ENCODE measurements at places on chromosomes 11 and 22.

GRCh38 chr11:96366024-96366423 is 23.0 kb upstream of the MAML2 start:
- DNase-seq, result no peak

DNA sequence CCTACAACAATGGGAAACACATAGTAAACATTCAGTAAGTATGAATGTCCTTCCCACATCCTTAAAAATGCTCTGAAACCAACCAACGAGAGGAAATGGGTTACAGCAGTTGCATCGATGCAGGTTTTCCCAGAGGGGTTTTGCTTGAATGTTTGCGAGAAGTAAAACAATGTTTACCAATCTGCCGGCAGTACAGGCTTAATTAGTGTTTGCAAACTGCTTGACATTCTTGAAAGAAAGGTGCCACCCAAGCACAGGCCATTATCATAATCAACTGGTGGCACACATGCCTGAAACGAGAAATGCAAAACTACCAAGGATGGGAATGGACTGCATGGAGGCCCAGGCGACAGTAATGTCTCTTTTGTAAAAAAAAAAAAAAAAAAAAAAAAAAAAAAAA is 27.1 kb upstream of the OPCML start:
- no peak for DNase-seq

GRCh38 chr11:82899186-82899820 is 927 bp downstream of the PRCP start:
- DNase-seq, result no peak

DNA sequence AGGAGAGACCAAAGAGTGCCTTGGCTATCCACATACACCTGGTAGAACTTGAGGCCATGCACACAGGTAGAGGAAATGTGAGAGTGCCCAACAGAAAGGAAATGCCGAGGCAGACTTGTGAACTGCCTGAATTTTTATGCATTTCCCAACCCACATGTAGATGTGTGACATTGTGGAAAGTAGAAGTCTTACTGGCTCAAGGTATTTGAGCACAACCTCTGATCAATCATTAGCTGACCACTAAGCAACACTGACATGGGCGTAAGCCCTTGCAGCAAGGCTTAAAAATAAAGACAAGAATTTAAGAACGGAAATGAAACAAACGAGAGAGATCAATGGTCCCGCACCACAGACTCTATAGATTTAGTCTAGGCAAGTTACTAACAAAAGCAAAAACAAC is 62.6 kb downstream of the POLD3 start:
- no peak for DNase-seq

- DNase-seq, result no peak
These were observed 255.7 kb downstream of the BUD13 start for GRCh38 chr11:116517077-116517476.

DNA sequence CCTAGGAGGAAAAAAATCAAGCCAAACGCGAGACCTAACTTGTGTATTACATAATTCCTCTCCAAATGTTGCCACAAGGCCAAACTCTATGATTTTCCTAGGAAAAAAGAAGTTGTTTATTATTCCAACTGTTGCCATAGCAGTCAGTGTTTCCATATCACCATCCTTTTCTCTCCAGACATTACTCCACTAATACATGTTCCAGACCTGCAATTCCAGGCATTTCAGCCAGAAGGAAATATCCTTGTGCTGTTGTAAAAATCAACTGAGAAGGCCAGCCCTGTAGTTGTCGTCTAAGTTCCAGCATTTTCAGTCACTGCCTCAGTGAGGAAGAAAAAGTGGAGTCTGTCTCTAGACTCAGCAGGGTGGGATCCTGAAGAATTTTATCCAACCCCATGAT is 33.1 kb upstream of the PAMR1 start:
- no peak for DNase-seq

DNA sequence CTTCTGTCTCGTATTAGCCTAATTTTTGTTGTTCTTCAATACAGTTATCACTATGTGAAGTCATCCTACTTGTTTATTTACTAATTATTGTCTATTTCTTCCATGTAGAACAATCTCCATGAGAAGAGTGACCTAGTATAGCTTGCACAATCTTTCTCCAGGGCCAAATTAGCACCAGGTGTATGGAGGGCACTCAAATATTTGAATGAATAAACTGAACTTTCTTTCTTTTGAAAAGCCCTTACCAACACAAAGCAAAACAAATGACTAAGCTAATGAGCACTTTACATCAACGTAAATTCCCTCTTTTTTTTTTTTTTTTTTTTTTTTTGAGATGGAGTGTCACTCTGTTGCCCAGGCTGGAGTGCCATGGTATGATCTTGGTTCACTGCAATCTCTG is 34.2 kb downstream of the ABTB2 start:
- no peak for DNase-seq

GRCh38 chr11:102389253-102389652 is 42.2 kb downstream of the BIRC2 start:
- no peak for DNase-seq

DNA sequence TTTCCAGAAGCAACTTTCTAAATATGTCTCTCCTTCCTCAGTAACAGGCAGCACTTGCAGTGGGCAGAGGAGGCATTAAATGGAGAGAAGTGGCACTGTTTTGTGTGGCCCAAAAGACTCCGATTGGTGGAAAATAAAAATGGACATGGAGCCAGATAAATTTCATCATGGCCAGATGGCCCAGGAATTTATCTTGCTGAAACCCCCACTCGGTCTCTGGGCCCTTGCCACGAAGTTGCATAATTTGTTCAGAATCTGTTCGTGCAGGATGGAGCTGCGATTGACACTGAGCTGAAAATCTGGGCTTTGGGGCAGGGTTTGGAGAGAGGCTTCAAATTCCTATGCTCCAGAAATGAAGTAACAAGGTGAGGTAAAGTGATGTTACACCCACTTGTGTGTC is 65.5 kb downstream of the C11orf91 start:
- DNase-seq, result no peak

DNA sequence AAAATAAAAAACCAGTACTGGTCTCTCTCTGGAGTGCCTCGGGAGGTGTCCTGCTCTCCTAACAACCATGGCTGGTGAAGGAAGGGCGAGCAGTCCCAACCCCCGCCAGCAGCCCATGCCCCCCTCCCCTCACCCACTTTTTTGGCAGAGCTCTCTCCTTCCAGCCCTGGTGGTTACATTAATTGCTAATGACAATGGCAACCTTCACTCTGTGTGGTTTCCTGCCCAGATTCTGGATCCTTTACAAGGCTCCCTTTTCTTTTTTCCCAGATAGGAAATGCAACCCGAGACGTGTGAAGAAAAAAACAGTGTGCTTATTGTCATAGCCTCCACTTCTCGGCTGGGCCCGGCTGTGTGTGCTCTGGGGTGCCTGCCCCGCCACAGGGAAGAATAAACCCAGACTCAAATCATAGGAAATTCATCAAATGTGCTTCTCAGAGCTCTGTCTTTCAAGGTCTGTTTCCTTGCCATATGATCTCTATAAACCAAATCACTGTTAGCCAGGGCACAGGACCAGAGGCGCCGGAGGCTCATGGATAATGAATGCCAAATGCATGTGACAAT is 513.0 kb downstream of the SOX6 start:
- no peak for DNase-seq

GRCh38 chr11:76207642-76208401 is 1.5 kb upstream of the WNT11 start:
- DNase-seq, result peak; percentile 80

DNA sequence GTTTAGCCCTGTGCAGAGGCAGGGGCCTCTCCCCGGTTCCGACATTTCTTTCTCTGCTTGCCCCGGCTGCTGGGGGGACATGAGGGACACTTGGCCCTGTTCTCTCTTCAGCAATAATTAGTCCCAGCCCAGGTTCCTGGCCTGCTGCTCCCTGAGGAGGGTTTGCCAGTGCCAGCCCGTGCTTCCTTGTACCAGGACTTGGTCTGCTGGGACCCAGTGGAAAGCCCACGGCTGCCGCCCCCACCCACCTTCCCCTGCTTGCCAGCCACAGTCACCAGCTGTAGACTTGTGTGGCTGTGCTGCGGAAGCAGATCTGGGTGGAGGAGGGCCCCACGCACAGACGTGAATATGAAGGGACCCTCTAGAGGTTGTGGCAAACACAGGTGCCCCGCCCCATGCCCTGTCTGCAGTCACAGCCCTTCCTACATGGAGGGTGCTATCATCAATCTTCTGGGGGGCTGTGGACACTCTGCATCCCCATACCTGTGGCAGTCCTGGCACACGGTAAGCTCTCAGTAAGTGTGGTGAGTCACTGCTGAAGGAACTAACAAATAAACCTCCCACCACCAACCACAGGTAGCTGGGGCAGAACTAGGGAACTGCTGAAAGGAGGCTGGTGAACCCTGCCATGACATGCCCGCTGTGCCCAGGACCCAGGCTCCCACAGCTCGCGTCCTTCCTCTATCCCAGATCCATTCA is 949 bp downstream of the TP53AIP1 start:
- no peak for DNase-seq

GRCh38 chr11:128294671-128295050 is 292.7 kb downstream of the ETS1 start:
- DNase-seq, result no peak

GRCh38 chr11:133892126-133892525 is 46.8 kb upstream of the SPATA19 start:
- DNase-seq, result no peak

- DNase-seq, result no peak
These were observed 1747.2 kb upstream of the RAG2 start for GRCh38 chr11:38345286-38345685.
